ENCODE measurements at places on chromosomes 12 and 14. TPM values are rescaled to one million over a fixed set of nuclear protein-coding genes. Genes with fewer than 3 reads are reported as not detected.

TNS2 gene
- total RNA-seq, result 1.0 TPM

ZNF385A gene
- total RNA-seq, result 0.74 TPM

CMA1 gene
- total RNA-seq, result 0.52 TPM

ANO4 gene
- total RNA-seq, result not detected

ANGEL1 gene
- 11.5 TPM for total RNA-seq

ESR2 gene
- total RNA-seq, result 0.16 TPM

SLC25A47 gene
- total RNA-seq, result not detected

TAS2R31 gene
- 3.0 TPM for total RNA-seq

PDE3A gene
- total RNA-seq, result not detected

CISTR gene
- total RNA-seq, result not detected

RASSF9 gene
- not detected for total RNA-seq

HIF1A gene
- total RNA-seq, result 119 TPM

KRT71 gene
- not detected for total RNA-seq

KLRK1 gene
- total RNA-seq, result 123 TPM

KRT6C gene
- total RNA-seq, result not detected

LAG3 gene
- total RNA-seq, result 45.2 TPM

NEUROD4 gene
- total RNA-seq, result not detected

TEX52 gene
- total RNA-seq, result 0.29 TPM

ANAPC5 gene
- 135 TPM for total RNA-seq

MAP1LC3B2 gene
- 1.7 TPM for total RNA-seq

BDKRB1 gene
- not detected for total RNA-seq

PROX2 gene
- total RNA-seq, result 0.13 TPM

OASL gene
- 33.5 TPM for total RNA-seq

FOS gene
- total RNA-seq, result 219 TPM

TAS2R43 gene
- total RNA-seq, result 1.1 TPM

KRT73 gene
- 0.91 TPM for total RNA-seq

CLEC4D gene
- not detected for total RNA-seq

ACSM4 gene
- not detected for total RNA-seq

LRP1-AS gene
- not detected for total RNA-seq

EFCAB11 gene
- total RNA-seq, result 11.9 TPM

OTOGL gene
- not detected for total RNA-seq

NRXN3 gene
- not detected for total RNA-seq

Measured in activated CD8-positive, alpha-beta T cell treated with anti-CD3 and anti-CD28 coated beads, Interleukin-2, amount 10 ng/mL, durations not matched to agents 7 days and 5 days (primary cell).